Fibroblast of skin of right quadriceps (primary cell): ENCODE measurements at places on chromosomes 13 and 19.

DNA sequence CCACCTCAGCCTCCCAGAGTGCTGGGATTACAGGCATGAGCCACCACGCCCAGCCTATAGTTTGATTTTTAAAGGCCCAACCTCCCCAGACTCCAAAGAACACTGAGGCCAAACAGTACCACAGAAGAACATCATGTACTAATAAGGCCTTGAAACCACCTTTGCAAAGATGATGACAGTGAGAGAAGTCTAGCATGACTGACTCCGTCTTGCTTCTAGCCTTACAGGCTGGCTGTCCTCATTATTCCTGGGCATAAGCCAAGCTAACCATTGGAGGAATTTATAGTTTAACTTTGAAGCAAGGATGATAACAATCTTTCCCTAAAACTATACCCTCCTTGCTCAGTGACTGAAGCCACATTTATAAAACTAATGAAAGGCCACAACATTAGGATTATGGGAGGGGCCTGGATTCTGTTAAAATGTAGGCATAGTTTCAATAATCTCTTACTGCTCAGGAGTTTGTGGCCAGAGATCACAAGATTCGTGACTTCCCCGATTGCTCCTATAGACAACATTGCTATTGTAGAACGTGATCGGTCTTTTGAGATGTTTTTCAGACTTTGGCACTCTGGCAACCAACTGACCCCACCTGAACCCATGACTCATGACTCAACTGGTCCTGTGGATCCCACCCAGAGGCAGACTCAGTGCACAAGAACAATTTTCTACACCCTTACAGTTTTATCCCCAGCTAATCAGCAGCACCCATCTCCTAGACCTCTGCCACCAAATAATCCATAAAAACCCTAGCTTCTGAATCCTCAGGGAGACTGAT lies 17.6 kb downstream of the GPR42 start:
- no peak for DNase-seq

GRCh38 chr13:74024314-74024713 lies 109.9 kb downstream of the KLF12 start:
- DNase-seq = peak; percentile 12

- peak; percentile 94 for DNase-seq
These were observed 7.8 kb upstream of the HIF3A start for GRCh38 chr19:46288896-46289588.

DNA sequence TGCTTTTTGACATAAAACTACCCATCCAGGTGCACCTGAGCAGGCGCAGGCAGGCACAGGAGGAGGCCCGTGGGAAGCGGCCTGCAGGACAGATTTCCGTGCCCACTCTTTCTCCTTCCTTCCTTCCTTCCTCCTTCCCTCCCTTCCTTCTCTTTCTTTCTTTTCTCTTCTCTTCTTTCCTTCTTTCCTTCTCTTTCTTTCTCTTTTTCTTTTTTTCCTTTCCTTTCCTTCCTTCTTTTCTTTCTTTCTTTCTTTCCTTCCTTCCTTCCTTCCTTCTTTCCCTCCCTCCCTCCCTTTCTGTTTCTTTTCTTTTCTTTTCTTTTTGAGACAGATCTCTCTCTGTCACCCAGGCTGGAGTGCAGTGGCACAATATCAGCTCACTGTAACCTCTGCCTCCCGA lies 21.2 kb upstream of the TMEM255B start:
- no peak for DNase-seq

DNA sequence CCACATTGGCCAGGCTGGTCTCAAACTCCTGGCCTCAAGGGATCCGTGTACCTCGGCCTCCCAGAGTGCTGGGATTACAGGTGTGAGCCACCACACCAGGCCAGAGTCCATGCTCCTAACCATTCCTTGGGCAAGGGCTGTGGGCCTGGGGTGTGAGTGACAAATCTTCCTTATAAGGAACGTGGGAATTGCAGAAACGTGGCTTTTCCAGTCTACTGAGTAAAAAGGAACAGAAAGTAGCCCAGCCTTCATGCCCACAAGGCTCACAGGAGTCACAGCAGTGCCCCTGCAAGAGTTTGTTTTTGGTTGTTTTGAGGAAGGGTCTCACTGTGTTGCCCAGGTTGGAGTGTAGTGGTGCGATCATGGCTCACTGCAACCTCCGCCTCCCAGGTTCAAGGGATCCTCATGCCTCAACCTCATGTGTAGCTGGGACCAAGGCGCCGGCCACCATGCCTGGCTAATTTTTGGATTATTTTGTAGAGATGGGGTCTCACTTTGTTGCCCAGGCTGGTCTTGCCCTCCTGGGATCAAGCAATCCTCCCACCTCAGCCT lies 5.1 kb downstream of the MYPOP start:
- DNase-seq = no peak

GRCh38 chr19:55463583-55464031 lies 944 bp downstream of the C19orf85 start:
- no peak for DNase-seq

GRCh38 chr13:70051531-70051930 lies 56.1 kb upstream of the ATXN8OS start:
- DNase-seq = no peak

DNA sequence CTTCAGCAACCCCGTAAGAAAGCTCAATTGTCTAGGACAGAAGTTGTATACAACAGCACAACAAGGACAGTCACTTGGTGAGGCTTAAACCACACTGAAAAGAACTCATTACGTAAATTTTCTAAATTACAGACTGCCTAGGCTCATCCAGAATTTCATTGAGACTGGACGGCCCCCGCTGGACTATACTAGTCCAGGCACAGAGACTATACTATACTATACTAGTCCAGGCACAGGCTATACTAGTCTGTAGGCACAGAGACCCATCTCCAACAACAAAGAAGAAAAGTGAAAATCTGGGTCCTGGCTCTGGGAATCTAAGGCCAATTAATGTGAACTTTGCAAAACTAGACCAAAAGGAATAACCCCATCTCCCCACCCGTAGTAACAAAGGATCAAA lies 700 bp downstream of the ZNF816 start:
- no peak for DNase-seq

DNA sequence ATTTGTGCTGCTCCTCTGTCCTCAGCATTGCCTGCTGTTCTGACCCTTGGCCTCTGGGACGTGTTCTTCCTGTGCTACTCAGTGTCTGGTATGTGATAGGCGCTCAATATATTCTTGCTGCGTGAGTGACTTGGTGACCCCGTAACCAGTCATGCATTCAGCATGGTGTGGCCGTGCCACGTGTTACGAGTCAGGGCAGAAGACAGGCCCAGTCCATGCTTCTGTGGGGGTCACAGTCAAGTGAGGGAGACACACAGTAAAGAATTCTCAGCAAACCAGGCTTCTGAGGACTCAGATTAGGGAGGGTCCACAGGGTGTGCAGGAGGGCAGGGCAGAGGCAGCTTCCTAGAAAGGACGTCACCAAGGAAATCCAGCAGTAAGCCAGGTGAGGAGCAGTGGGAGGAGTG lies 7.9 kb downstream of the PPP1R37 start:
- peak; percentile 13 for DNase-seq
